ENCODE measurements at places on chromosomes 12 and 14.

GRCh38 chr14:90605430-90605829 is 208.6 kb downstream of the CALM1 start:
- no peak for DNase-seq

- DNase-seq: no peak
Observed at GRCh38 chr12:51798501-51798900, 50.0 kb downstream of the FIGNL2 start.

DNA sequence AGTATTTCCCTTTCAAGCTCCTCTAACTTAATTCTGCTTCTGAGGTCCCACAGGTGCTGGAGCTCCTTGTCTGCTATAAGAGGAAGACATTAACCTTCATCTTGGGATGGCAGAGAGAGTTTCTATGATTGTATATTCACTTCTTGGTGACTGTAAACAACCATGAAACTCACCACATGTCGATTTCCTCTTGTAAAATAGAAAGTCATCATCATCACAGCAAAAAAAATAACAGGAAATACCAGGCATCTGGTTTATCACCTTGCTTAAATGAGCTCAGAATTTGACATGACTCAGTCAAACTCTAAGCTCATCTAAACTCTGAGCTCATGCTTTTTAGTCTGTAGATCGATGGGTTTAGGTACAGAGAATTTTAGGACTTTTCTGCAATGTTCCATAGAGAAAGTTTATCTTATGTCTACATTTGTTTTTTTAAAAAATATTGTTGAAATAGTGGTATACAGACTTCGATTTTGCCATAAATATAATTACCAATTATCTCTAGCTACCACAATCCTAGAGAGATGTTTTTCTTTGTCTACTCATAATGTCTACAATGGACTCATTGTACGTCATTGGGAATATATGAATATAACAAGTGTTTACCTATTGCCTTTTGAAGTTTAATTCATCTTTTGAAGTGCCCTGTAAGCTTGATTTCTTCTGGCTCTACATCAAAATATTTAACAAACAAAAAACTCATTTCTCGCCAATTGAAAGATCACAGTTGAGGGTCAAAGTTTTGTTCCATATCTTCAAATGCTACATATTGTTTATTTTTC is 58.4 kb downstream of the IGF1 start:
- DNase-seq: no peak

DNA sequence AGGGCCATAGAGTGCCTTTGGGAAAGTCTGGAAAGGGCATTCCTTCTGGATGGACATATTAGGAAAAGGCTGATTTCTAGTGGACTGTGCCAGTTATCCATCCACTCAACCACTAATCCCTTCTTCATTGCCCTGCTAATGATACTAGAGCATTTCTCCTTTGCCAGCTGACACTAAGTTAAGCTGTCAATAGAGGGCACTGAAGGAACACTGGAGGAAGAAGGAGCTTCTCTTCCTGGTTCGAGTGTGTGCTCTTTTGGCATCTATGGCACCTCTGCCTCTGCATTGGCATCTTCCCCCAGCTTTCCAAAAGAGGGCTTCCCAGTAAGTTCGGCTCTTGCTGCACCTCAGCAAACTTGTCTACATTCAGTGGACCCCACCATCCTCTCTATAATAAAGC is 165.4 kb downstream of the DERA start:
- no peak for DNase-seq

DNA sequence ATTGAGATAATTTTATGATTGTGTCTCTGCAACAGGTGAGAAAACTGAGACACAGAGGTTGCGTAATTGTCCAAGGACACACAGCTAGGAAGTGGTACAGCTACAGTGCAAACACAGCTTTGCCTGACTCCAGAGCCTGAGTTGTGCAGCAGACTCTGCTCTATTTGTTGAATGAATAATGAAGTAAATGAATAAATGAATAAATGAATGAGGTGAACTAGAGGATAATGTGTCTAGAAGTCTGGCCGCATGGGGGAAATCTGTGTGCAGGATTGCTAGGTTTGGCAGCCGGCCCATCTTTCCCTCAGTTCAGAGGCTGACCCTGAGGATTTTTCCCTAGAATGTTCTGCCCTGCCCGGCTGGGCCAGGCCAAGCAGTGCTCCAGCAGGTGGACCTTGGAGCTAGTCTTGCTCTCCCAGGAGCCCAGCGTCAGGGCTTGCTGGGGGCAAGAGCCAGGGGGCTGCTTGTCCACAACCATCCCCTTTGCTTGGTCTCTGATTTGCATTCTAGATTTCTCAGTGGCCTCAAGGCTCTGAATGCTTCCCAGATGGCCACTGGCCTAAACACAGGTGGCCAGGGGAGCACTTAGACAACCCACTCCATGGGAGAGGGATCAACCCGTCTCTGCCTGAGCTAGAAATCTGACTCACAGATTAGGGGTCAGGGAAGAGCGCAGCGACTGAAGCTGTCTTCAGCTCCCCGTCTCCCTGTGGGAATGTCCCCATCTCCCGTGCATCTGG is 225.2 kb downstream of the C12orf75 start:
- DNase-seq: no peak
